Neuronal stem cell (in vitro differentiated cells): ENCODE measurements at places on chromosomes 6 and 20.

DNA sequence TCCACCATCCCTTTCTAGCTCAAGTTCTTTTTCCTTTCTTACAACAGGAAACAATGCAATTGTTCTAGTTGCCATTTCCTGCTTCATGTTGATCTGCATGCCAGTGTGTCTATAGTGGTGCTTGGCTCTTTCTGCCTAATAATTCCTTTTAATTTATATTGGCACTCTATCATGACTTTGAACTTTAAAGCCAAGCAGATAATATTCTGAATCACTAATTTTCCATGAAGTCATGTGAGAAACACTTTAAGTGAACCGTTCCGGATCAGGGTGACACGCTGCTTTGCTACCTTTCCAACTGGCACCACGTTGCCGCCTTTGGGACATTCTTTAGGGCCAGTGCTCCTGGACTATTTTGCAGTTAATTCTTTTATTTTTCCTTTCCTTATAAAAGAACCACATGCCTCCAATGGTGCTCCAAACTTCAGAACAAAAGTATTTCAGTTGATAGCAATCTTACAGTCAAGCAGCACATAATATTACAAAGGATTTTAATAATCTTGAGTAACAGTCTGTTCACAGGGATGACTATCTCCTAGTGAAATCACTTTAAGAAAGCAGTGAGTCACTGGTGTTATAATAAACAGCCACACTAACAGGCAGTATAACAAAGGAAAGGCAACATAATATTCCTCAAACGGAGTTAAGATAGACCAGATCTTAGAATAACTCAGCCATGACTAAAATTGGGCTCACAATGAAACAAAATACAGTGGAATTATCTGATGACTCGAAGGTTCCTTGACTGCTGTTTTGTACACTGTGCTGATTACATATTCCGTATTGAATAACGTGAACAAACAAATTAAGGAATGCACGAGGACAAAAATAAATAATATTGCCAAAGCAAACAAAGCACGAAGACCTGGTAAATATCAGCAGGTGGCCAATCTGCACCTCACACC, 19.0 kb upstream of the BLOC1S5 start:
- no peak for DNase-seq

GRCh38 chr6:36697481-36697903, at the start of gene RAB44:
Gene RAB44 (plus strand): TSS chr6:36697826. CDS start chr6:36704236, 6,410 bp downstream.
- no peak for DNase-seq

- no peak for DNase-seq
These were observed 16.9 kb downstream of the STX16 start for GRCh38 chr20:58667975-58668374.

- no peak for DNase-seq
These were observed 8.1 kb downstream of the LYRM2 start for GRCh38 chr6:89630488-89630887.

DNA sequence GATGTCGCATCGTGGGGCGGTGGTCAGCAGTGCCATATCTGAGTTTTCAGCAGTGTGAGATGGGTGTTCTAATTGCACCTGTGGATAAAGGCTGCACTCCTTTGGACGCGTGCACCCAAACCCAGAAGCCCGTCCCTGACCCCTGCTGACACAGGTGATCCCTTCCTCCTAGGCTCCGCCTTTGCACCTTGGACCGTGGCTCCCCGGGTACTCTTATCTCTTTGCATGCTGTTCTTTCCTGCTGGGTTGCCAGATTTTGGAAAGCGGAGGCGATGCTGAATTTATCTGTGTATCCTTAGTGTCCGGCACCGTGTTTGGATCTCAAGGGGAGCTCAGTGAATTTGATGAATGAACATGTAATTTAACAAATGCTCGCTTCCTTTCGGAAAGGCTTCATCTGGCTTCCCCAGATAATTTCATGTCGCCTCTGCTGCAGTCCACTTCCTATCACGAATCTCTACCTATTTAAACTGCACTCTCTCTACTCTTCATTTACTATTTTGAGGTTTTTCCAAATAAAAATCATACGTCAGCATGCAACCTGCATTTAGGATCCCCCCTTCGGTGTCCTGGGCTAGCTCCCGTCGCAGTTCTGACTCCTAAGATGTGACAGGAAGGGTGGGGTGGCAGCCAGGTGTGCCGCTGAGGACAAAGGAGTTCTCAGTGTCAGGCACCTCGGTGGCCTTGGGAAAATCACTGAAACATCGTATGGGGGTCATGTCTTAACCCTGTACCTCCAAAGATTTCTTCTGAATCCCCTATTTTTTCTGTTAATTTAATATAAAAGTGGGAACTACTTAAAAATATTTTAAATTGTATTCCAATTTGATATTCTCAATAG, 753 bp upstream of the PERP start:
- DNase-seq = no peak

GRCh38 chr20:15163632-15164031, 826.2 kb upstream of the FLRT3 start:
- DNase-seq = no peak

- no peak for DNase-seq
These were observed 158.0 kb downstream of the MMUT start for GRCh38 chr6:49305010-49305409.

DNA sequence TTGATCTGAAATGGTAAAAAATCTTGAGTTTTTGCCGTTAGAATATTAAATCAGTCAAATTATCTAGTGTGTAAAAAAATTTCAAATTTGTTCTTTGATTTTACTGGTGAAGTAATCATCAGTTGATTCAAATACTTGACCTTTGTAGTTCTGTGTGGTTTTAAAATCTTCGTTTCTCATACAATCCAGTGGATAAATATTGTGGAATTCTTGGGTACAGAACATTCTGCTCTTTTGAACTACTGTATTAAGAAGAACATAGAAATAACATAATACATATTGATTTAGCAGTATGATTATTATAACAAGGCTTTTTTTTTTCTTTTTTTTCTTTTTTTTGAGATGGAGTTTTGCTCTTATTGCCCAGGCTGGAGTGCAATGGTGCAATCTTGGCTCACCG, 491.8 kb downstream of the CD109 start:
- no peak for DNase-seq

- DNase-seq = no peak
These were observed 74.0 kb downstream of the ANKRD6 start for GRCh38 chr6:89506716-89507617.

- no peak for DNase-seq
These were observed 273.6 kb downstream of the PACRG start for GRCh38 chr6:163001330-163001729.

- DNase-seq = no peak
These were observed 8.8 kb upstream of the CD83 start for GRCh38 chr6:14108571-14109410.

DNA sequence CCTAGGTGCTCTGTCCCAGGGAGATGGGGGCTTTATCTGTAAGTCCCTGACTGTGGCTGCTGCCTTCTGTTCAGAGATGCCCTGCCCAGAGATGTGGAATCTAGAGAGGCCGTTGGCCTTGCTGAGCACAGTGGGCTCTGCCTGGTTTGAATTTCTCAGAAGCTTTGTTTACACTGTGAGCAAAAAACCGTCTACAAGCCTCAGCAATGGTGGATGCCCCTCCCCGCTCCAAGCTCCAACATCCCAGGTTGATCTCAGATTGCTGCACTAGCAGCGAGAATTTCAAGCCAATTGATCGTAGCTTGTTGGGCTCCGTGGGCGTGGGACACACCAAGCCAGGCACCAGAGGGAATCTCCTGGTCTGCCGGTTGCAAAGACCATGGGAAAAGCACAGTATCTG, 16.3 kb upstream of the RPP40 start:
- no peak for DNase-seq

DNA sequence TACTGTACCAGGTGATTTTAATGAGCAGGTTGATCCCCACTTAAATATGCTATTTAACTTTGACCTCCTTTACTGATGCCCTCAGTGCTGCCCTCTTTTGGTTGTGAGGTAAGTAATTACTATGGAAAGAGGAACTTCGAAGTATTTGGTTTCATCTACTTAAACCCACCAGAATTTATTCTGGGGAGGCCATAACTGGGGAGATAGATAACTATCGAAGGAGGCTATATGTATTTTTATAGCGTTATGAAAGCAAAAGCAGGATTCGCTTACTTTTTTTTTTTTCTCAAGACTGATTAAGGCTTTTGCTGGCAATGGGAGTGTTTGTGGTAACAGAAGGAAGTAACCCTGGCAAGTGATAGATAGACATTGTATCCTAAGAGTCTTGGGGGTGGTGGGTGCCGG, 168.9 kb upstream of the CENPW start:
- DNase-seq = no peak

DNA sequence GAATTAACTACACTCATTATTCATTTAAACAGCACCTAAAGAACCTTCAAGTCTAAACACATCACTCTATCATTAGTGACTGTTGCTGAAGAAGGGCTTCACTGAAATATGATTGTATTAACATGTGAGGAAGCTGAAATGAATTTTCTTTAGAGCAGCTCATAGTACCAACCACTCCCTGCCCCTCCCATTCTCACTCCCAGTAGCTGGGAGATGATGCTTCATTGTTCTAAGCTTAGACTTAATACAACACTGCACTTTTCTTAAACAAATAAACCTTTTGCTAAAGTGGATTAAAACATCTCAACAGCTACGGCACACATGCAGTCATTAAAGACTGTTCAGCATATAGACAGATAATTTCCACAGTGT, 63.1 kb downstream of the ATXN1 start:
- DNase-seq = no peak

DNA sequence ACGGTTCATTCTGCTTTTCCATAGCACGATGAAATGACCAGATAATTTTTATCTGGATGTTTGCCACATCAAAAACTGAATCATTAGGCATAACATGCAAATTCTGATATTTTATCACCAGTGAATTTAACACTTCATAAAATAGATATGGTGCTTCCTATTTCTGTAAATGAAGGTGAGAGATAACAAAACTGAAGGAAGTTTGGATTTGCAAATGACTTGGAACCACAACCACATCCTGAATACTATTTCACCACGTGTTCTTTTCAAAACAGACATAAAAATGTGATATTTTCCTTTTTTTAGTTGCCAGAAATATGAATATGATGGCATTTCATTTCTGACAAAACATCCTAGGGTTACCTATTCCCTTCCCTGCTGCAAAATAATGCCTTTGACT, 146.1 kb downstream of the EDN1 start:
- DNase-seq = no peak

DNA sequence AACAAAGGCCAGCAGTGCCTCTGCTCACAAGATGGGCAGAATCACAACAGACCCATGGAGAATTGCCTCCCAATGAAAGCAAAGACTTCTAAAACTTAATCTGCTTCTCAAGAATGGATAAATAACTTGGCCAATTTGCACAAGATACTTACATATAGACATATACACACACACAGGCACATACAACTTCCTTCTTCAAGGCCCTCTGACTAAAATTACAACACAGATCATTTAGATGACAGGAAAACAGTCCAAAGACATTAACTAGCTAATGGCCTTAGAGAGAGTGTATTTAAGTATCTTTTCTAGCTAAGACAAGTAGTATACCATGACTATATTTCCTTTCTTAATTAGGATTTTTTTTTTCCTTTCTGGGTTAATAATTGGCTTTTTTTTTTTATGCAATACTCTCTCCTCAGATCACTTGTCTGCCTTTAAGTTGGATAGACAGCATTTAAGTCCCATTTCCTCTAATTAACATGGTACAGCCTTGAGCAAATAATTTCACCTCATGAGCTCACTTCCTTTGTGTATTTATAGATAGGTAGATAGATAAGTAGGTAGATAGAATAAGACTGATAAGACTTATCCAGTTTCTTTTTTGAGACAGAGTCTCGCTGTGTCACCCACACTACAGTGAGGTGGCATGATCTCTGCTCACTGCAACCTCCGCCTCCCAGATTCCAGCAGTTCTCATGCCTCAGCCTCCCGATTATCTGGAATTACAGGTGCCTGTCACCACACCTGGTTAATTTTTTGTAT, 70.0 kb downstream of the NRSN1 start:
- no peak for DNase-seq

GRCh38 chr6:56515081-56515905, 127.4 kb downstream of the DST start:
- DNase-seq = no peak

- no peak for DNase-seq
These were observed 70.7 kb downstream of the MYB start for GRCh38 chr6:135251498-135252441.

GRCh38 chr6:146949425-146949824, 254.8 kb upstream of the STXBP5 start:
- DNase-seq = no peak

DNA sequence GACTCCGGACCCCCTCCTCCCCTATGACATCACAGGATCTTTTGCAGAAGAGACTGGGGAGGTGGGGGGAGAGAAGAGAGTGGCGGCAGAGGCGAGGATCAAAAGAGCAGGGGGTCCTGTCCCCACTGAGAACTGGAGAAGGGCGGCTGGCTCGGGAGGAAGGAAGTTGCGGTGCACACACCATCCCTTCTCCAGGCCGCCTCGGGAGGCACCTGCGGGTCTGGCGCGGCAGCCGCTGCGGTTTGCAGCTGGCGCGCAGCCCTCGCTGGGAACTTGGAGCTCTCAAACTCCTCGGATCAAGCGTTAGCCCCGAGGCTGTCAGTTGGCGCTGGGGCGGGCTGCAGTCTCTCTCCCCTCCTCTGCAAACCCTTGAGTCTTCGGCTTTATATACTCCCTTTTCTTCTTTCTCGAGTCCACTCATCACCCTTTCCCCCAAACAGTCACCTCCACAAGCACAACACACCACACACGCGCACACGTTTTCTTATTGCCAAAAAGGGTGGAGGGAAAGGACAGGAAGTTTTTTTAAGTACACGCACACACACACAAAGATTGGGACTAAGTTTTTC, 180.7 kb downstream of the TBXT start:
- no peak for DNase-seq

DNA sequence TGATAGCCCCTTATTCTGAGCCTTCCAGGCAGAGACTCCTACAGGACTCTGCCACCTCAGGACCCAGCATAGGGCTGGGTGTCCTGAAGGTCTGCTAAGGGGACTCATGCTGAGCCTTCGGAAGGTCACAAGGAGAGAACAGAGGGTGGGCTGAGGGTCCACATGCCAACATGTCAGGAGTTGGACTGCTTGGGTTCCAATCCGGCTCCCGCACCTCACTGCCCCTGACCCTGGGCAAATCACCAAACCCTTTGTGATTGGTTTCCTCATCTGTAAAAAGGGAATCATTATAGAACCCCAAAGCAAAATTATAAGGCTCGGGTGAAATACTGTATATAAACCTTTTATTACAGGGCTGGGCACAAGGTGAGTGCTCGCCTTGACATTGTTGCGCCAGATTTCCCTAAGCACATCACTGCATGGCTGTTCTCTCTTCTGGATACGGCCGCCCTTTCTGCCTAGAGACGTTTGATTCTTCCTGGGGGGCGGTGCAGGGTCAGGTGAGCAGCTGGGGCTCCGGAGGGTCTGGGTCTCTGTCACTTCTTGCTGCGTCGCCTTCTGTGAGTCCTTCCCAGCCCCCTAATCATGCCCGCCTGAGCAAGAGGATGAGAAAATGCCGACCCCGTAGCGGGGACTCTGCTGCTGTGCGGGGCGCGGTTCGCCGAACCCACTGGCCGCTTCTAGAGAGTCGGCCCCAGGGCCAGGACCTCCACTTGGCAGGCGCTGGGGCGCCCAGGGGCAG, 90.5 kb upstream of the EPB41L1 start:
- no peak for DNase-seq
